Memory B cell (primary cell): ENCODE measurements at places on chromosomes 2 and 18.

GRCh38 chr18:78792094-78792493 lies 187.5 kb upstream of the SALL3 start:
- no peak for DNase-seq

- DNase-seq: peak; percentile 94
These were observed at the start of gene EML6 for GRCh38 chr2:54723131-54723995. TSS of gene EML6 (plus strand) at chr2:54723662. CDS start at chr2:54725062, 1,400 bp downstream.

DNA sequence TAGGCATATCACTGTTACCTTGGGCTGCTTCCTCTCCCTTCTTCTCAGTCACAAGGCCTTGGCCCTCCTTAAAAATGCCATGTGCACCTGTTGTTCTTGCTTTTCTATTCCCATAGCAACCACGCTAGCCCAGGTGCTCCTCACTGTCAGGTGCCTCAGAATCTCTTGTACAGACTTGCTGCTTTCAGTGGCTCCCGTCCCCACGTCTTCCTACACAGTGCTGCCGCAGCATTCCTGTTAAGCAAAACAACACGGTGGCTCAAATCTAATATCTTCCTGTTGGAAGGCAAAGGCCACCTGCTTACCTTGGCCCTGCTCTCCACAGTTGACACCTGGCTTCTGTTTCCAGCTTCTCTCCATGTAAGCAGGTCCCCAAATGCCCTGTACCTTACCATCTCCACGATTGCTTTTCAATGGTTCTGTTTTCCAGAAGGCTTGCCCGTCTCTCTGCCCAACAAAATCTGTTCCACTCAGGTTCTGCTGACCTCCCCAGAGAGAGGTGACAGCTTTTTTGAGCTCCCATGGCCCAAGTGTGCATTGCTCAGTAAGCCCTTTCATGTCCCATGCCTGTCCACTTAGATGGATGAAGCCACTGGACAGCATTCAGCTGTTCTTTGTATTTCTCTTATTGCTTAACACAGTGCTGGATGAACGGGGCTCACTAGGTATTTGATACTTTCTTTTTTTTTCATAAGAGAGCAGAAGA lies 240.4 kb downstream of the PRKCE start:
- DNase-seq: no peak

DNA sequence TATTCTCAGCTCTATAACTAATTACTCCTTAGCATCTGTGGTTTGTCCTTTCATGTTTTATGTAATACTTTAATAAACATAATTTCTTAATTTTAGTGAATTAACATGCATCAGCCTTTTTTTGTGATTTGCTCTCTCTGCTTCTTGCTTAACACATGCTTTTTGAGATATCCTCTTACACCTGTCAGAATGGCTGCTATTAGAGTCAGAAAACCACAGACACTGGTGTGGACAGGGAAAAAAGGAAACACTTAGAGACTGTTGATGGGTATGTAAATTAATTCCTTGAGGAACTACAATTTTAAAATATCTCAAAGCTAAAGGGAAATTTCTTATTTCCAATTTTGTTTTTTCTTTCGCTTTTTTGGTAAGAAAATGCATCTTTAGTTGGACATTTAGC lies 549.0 kb downstream of the ZNF804A start:
- no peak for DNase-seq

- DNase-seq: no peak
These were observed 3.3 kb downstream of the SP110 start for GRCh38 chr2:230216489-230216888.

DNA sequence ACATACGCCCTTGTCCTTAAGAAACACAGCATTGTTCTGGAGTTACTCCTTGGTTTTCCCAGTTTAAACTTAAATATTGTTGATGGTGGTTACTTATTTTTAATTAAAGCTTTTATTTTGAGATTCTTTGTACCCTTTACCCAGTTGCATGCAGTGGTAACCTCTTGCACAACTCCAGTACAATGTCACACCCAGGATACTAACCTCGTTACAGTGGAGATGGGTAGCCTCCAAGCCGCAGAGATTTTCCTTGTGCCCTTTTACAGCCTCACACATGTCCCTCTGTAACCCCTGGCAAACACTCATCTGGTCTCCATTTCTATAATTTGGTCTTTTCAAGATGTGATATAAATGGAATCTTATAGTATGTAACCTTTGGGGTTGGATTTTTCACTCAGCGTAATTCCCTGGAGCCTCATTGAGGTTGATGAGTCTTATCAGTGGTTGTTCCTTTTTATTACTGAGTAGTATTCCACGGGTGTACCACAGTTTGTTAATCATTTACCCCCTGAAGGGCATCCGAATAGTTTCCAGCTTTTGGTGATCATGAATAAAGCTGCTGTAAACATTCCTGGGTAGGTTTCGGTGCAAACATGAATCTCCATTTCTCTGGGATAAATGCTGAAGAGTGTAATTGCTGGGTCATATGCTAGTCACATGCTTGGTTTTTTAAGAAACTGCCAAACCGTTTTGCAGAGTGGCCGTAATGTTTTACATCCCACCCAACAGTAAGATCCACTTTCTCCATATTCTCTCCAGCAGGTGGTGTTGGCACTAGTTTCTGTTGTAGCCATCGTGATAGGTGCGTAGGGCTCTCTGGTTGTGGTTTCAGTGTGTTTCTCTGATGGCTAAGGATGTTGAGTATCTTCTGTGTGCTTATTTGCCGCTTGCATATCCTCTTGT lies 68.6 kb downstream of the DGKD start:
- no peak for DNase-seq
